ENCODE measurements at places on chromosomes 2 and 18.

- DNase-seq = no peak
Observed at GRCh38 chr2:104385743-104386142, 468.2 kb upstream of the POU3F3 start.

- no peak for DNase-seq
Observed at GRCh38 chr2:134079373-134079772, 174.5 kb upstream of the MGAT5 start.

GRCh38 chr2:68855550-68855949 is 15.6 kb downstream of the BMP10 start:
- no peak for DNase-seq

DNA sequence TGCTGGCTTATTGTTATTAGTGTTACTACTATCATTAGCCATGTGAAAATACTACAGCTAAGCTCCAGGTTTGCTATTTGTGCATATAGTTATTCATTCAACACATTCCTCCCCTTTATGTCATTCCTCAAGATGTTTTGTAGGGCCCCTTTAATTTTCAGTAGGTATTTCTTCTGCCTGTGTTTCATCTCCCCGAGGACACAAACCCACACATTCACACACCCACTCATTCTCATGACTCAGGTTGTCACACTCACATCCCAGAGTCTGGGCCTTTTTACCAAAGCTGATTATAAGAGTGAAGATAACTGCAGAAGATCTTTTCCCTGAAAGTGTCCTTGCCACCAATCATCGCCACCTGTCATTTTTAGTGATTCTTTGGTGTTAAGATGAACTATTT is 68.6 kb upstream of the SPOPL start:
- no peak for DNase-seq

DNA sequence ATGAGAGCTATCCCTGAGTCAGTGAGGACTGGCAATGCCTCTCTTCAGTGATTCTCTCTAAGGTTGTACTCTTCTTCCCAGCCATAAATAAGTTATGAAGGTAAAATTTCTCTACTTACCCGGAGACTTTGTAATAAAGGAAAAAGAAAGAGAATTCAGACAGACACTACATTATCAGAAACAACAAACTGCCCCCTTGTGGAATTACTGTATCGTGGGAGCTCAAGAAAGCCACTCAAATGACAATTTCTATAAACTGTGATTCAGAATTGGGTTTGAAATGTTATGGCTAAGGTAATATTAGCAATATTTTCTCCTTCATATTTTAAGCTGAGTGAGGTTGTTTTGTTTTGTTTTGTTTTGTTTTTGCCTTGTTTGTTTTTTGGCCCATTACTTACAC is 155.8 kb upstream of the TANK start:
- no peak for DNase-seq

GRCh38 chr2:129726216-129726615 is 253.2 kb upstream of the RAB6C start:
- DNase-seq = no peak

- no peak for DNase-seq
Observed at GRCh38 chr18:73780218-73780617, 367.4 kb downstream of the FBXO15 start.

All from activated naive CD8-positive, alpha-beta T cell treated with anti-CD3 and anti-CD28 coated beads, Interleukin-2, amount 50 U/mL, for 24 hours (primary cell).